ENCODE measurements at places on chromosomes 7 and 10. TPM values are rescaled to one million over a fixed set of nuclear protein-coding genes. Genes with fewer than 3 reads are reported as not detected.

Gene LRRC61
- 0.33 TPM for total RNA-seq

Gene TRPV5
- not detected for total RNA-seq

DNA sequence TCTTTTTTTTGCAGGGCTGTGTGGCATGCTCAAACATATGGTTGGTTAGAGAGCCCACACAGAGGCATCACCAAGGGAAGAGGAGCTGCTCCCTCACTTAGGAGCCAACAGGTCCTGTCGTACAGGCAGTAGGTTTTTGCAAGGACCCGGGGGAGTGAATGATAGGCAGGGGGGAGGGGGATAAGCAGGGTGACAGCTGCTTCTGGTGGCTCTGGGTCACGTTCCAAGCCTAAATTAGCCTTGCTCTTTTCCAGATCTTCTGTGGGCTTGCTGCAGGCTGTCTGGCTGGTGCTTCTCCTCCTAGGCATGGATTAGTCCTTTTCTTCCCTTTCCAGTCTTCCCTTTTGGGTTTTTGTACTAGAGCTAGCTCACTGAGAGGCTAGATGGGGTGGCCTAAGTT is 117.7 kb upstream of the PODXL start:
- DNase-seq = no peak

- peak; percentile 39 for DNase-seq
These were observed 192.8 kb upstream of the AHR start for GRCh38 chr7:17105701-17106100.

Gene NOM1
- total RNA-seq = 13.9 TPM

DNA sequence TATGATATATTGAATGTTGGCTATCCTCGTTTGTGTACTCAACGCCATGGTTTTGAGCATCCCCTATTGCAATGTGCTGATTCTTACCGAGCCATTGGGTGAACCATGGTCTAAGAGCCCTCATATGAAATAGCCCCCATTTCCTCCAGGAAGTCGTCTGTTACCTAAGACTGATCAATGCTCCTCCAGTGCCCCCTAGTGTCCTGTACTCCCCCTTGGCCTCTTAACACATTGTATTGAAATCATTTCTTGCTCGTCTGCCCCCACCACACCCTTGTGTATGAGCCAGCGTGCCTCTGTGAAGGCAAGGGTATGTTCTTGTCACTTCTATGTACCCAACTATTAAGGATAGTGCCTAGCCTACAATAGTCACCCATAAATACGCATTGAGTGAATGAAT is 11.2 kb upstream of the SLC35B4 start:
- peak; percentile 35 for DNase-seq

GRCh38 chr7:131540491-131541162 is 15.8 kb downstream of the PODXL start:
- no peak for DNase-seq

- DNase-seq = peak; percentile 47
These were observed 9.3 kb downstream of the UNC5B start for GRCh38 chr10:71221586-71222202.

Data from fibroblast of lung (primary cell).